Jurkat, Clone E6-1 (cell line): ENCODE measurements at places on chromosomes 6 and 20.
A peak's percentile ranks its signal among the peaks of the same experiment; 100 is the strongest.

DNA sequence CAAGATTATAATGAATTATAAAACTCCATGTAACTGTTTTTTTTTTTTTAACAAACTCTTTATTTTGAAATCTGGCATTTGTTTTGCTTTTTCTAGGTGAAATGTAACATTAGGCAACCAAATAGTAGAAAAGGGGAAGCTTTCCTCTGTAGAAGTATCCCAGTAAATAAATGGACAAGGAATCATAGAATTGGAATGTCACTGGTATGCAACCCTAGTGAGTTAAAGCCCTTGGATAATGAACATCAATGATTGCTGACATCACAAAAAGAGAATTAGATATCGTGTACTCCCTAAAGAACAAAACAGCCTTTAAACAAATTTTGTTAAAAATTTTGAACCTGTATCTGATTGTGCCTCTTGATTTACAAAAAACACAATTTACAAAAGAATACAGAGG, 93.9 kb upstream of the OGFRL1 start:
- DNase-seq = no peak

DNA sequence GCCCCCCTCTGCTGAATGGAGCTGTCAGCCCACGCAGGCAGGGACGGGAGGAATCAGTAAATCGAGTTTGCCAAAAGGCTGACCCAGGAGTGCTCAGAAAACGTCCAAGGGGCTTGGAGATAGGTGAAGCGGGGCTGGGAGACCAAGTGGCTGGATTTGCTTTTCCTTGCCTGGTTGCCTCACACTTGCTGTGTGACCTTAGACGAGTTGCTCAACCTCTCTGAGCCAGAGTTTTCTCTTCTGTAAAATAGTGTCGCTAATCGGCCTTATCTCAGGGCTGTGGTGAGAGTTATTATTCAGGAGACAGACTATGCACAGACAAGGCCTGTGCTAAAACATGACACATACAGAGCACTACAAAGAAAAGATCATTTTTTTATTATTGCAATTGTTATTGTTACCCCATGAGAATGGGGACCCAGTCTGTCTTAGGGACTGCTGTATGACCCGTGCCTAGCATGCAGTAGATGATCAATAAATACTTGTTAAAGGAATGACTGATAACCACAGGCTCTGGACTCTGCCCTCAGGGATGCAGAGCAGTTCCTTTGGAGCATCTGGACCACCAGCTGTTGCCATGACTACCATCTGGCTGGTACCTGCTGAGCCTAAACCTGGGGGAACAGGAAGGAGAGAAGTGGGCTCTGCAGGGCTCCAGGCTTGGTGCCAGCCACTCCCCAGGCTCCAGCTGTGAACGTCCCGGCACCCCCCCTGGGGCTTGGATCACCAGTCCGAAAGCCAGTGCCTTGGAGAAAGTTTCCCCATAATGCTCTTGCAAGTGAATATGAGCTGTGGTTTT, 901 bp downstream of the KCNK15 start:
- DNase-seq = no peak

GRCh38 chr6:141562186-141562811, 570.4 kb upstream of the GJE1 start:
- DNase-seq = peak; percentile 1

- DNase-seq = no peak
These were observed 57.2 kb upstream of the IRAK1BP1 start for GRCh38 chr6:78810146-78810545.

- no peak for DNase-seq
These were observed 15.7 kb upstream of the HLA-DQB2 start for GRCh38 chr6:32779036-32779435.

GRCh38 chr6:16684195-16684689, 77.0 kb downstream of the ATXN1 start:
- DNase-seq = no peak

DNA sequence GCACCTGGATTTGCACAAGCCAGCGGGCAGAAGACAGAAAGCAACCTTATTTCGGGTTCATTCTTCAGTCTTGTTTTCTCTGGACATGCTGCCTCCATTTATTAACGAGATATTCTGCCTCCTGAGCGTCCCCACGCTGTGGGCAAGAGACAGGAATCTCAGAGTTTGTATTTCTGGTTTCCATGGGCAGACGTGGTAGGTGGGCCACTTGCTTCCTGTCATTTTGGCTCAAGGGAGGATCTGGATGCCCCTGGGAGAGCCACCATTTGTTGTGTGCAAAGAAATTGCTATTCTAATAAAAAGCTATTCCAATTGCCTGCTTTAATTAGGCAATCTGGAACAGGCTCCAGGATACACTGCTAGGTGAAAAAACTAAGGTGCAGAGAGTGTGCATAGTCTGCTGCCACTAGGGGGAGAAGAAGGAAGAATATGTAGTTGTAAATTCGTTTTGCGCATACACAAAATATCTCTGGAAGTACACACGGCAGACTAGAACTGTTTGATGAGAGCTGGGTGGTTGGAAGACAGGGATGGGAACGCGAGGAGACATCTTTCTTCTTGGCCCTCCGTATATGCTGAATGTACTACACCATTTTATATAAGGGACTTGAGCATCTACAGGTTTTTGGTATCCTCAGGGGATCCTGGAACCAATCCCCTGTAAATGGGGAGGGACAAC, 30.1 kb upstream of the SLC16A10 start:
- peak; percentile 60 for DNase-seq

GRCh38 chr6:50030777-50031562, 9.2 kb upstream of the DEFB110 start:
- DNase-seq = peak; percentile 17

- DNase-seq = no peak
These were observed 280.1 kb upstream of the RGS17 start for GRCh38 chr6:153411070-153411648.

DNA sequence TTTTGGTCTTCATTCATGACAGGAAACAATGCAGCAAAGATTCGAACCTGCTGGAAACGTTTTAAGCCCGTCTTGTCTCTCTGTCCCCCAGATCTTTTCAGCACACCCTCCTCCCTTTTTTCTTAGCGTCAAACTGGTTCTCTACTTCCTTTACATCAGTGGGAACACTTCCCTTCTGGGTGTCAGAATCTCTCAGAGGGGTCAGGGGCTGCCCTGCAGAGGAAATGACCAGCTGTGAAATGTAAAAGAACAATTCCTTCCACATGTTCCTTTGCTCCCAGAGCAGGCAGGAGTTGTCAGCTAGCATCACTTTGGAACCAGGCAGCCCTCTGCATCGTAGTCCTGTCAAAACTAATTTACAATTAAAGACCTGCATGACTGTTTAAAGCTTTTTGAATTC, 619.0 kb downstream of the TFAP2A start:
- DNase-seq = no peak

DNA sequence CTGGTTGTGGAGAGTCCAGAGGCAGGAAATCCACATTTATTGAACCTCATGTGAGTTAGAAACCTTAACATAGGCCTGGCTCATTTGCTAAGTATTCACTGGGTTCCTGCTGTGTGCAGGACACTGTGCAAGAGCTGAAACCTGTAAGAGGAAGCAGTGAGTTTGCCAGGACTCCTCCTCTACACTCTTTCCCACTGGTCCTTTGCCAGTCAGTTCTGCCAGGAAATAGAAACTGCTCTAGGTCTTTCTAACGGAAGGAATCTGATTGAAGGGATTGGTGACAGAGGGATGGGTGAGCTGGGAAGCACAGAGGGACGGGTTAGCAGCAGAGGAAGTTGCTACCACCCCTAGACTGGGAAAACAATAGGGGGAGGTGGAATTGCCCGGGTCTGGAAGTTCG, 234.2 kb upstream of the ECI2 start:
- no peak for DNase-seq

DNA sequence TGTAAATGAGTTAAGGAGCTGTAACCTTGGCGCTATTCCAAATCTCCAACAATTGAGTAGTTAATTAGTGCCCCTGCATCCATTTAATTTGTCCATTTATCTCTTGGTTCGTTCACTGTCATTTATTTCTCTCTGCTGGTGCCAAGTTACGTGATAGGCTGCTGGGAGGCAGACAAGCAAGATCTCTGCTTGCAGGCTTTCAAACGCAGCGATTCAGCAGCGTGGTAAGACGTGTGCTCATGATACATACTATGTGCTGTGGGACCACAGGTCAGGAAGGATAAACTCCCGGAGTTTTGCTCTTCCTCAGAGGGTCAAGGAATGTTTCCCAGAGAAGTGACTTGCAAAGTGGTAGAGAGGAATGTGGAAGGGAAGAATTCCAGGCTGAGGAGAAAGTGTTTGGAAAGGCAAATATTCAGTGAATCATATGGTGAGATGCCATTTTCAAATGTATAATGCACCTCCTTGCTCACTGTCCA, 46.4 kb downstream of the UTRN start:
- no peak for DNase-seq

GRCh38 chr6:143146186-143146851, 85.6 kb downstream of the AIG1 start:
- DNase-seq = no peak

- no peak for DNase-seq
These were observed 151.6 kb downstream of the SOBP start for GRCh38 chr6:107641500-107641941.

- no peak for DNase-seq
These were observed 40.1 kb upstream of the PHACTR2 start for GRCh38 chr6:143637691-143638090.

DNA sequence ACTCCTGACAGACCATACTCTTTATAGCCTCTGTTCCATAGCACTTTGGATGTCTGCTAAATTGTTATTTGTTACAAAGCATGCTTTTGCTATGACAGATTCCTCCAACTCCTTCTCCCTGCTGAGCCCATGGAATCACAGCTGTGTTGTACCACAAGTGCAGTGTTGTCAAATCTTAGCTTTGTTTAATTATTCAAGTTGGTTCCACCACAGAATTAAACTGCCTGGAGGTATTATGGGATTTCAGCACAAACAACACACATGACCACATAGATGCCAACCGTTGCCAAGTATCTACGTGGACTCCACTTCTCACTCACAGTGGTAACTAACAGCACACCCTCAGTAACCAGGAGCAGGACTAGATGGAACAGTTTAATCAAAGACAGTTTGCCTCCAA, 32.7 kb upstream of the MARCKS start:
- no peak for DNase-seq

DNA sequence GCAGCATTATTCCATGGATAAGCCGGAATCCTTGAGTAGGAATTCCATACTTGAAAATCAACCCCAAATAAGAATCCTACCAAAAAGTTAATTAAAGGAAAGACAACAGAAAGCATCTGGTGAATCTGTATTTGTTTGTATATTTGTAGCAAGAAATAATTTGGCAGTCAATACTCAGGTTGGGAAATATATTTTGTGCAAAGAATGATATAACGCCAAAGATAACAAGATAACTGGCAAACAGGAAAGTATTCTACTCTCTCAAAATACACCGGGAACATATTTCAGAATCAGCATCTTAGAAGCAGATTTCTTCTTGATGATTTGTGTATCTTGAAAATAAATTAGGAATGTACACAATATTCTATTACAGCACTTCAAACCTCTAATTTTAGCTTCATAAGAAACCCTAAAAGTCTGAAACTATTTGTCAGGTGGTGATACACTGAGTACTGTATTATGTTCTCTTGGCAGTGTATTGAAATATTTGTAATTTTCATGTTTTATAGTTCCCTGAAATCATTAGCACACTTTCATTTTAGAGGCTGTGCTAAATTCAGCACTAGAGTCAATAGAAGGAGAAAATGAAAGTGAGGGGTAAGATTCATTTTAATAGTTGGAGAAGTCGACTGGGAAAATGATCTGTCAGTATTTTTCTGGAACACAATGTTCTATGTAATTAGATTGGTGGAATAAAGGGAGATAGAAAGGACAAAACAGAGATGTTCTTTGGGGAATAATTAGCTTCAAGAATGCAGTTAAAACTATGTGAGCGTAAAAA, 879.7 kb upstream of the GJE1 start:
- no peak for DNase-seq

- DNase-seq = no peak
These were observed 115.4 kb downstream of the DTNBP1 start for GRCh38 chr6:15547400-15547799.

GRCh38 chr6:16243055-16243454, 4.7 kb downstream of the GMPR start:
- DNase-seq = no peak

GRCh38 chr20:42161228-42161829, 543.2 kb upstream of the CHD6 start:
- DNase-seq = no peak

- no peak for DNase-seq
These were observed 16.4 kb upstream of the CCDC28A start for GRCh38 chr6:138757136-138757535.

- DNase-seq = no peak
These were observed 8.7 kb downstream of the MMP24OS start for GRCh38 chr20:35269055-35269781.

- no peak for DNase-seq
These were observed at the start of gene SLC18B1 for GRCh38 chr6:132797951-132798868. Gene SLC18B1, minus strand, starts transcription at chr6:132798637. Its CDS starts 181 bp downstream, at chr6:132798456.

DNA sequence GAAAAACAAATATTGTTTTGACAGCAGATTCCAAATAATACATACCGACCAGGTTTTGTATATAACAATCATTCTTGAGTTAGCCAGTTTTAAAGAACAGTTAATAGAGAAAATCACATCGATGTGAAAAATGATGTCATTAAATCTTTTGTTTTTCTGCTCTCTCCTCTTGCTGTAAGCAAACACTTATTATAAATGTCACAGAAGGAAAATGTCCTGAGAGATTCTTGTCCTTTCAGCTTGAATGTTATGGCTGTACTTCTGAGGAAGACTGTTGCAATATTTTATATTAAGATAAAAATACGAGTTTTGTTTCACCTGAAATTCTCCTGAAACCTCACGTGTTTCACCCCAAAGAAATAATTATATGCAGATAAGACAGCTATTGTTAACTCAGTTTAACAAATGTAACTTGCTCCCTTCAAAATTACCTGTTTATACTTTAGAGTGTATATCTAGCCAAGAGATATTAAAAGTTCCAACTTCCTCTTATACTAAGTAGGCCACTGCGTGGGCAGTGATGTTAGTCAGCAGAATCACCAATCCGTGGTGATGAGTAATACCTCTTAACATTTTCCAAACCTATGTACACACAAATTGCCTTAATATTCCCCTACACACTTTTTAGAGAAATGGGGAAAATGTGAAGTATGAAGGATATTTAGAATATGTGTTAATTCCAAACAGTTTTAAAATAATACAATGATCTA, 1111.4 kb upstream of the CITED2 start:
- DNase-seq = no peak

GRCh38 chr6:14763139-14763538, 482.7 kb upstream of the JARID2 start:
- no peak for DNase-seq

- DNase-seq = no peak
These were observed 301 bp downstream of the PPP1R3D start for GRCh38 chr20:59939879-59940128.

DNA sequence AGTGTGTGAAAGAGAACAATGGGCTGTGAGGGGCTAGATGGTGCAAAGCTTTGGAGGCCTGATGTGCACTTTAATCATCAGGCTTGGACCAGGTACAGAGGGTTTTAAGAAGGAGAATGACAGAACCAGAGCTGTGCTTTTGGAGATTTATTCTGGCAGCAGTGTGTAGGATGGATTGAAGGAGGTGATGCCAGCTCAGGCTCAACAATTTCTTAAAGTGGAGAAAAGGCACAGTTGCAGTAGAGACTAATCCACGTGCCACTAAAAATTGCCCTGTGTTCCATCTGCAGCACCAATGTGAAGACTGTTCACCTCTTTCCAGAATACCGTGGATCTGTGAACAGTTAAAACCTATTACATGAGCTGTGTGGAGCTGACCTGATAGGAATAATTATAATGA, 134.7 kb downstream of the FUT9 start:
- no peak for DNase-seq

- DNase-seq = no peak
These were observed 187.8 kb downstream of the SYNDIG1 start for GRCh38 chr20:24657196-24657595.

GRCh38 chr20:8860011-8860495, 208.8 kb upstream of the PLCB4 start:
- no peak for DNase-seq
